ENCODE measurements at places on chromosomes 5 and 9.

- no peaks in the 10 kb centered on the region for H3K4me1 ChIP-seq
- H3K36me3 ChIP-seq, result no peaks in the 10 kb centered on the region
These were observed 125.3 kb downstream of the CDH18 start for GRCh38 chr5:19862711-19863110.

- H3K27me3 ChIP-seq, result no peaks in the 10 kb centered on the region
- no peaks in the 10 kb centered on the region for H3K36me3 ChIP-seq
- no peak overlapping the region for H3K27ac ChIP-seq
- no peak overlapping the region for H3K4me3 ChIP-seq
These were observed 300.8 kb downstream of the OSTF1 start for GRCh38 chr9:75389101-75389500.

DNA sequence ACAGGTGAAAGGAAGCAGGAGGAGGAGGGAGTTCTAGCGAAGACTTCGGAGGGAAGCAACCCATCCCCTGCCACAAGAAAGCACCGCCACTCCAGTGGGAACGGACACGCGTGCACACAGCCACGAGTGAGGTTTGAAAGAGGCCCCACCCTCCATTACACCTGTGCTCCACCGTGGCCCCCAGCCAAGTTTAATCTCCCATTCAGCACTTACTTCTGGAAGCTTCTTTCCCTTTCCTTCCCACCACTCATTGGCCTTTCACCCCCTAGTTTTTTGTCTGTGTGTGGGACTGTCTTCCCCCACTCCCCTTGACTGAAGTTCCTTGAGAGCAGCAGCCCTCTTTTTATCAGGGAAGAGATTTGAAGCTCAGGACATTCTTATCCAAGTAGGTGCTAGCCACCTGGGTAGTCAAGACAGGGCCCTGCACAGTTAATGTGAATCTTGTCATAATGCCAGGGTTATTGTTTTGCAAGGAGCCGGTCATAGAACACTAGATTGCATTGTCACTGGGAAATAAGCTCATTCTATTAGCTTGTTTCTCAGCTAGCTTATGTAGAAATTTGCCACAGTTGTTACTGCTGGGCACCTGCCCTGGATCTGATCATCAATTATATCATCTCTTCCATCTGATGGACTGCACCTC, 256.0 kb downstream of the DOCK8 start:
- no peaks in the 10 kb centered on the region for H3K27me3 ChIP-seq
- peak; percentile 53 for DNase-seq
- H3K27ac ChIP-seq, result peak overlapping the region; percentile 84
- H3K4me3 ChIP-seq, result peak overlapping the region; percentile 50

DNA sequence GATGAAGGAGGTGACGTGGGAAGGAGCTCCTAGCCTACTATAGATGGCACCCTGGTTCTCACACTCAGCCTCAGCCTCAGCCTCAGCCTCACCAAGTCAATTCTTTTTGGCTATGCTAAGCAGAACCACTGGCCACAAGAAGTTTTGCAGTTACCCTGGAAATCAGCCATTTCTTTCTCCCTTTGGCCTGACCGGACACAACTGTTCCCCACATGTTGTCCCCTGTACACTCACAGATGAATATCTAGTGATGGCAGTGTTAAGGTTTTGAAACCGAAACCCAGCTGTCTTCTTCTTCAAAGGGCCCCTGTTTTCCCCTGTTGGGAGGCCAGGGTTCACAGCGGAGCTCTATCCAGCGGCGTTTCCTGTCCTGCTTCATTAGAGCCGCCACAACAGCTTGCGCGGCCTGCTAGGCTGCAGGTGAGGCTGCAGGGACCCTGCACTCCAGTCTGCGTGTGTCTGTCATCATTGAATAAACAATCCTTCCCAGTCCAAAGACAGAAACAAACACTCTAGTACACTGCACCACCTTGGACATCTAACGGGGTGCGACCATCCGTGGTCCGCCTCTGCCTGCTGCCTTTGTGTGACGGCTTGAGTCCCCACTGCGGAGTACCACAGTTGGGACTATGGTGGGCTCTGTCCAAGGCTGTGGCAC, 250.5 kb downstream of the DENND1A start:
- no peaks in the 10 kb centered on the region for H3K27me3 ChIP-seq
- H3K4me3 ChIP-seq, result no peak overlapping the region
- peaks cover 15% of the 10 kb centered on the region for H3K4me1 ChIP-seq
- no peaks in the 10 kb centered on the region for H3K36me3 ChIP-seq

GRCh38 chr5:37002176-37002751, 125.7 kb downstream of the NIPBL start:
- no peaks in the 10 kb centered on the region for H3K27me3 ChIP-seq
- no peak overlapping the region for H3K4me3 ChIP-seq
- H3K27ac ChIP-seq, result no peak overlapping the region

DNA sequence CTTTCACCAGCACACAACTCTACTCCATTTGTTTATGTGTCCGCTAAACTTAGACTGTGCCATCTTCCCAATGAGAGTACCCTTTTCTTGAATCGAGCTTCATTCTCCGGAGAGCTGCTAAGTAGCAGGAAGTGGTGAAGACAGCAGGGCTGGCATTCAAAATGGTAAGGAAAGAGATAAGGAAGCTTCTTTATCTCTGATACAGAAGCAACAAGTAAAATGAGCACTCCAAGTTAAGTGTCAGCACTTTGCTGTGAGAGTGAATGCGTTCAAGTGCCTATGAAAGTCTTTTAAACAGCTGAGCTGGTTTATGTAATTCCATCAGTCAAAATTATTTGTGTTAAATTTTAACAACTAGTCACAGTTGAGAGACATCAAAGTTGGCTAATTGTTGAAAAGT, 386.8 kb upstream of the PTPRD start:
- no peaks in the 10 kb centered on the region for H3K4me1 ChIP-seq
- H3K27ac ChIP-seq, result no peak overlapping the region
- DNase-seq, result no peak
- H3K4me3 ChIP-seq, result no peak overlapping the region
- H3K36me3 ChIP-seq, result no peaks in the 10 kb centered on the region

DNA sequence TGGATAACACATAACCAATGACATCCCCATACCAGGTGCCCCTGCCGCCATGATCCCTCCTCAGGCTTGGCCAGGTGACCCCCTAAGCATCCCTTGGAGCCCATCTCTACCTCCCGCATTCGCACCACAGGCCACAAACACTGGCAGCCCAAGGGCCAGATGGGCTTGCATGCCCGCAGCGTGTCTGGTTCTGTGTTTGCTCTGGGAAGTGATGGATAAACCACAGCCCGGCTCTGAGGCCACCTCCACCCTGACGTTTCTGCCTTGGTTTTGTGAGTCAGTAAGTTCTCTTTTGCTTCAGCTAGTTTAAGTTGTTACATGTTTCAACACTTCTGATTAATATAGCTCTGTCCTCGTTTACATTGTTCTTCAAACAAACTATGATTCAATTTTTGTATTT, 172.4 kb upstream of the PHYKPL start:
- H3K27ac ChIP-seq, result no peak overlapping the region
- no peak for DNase-seq
- H3K4me3 ChIP-seq, result no peak overlapping the region

DNA sequence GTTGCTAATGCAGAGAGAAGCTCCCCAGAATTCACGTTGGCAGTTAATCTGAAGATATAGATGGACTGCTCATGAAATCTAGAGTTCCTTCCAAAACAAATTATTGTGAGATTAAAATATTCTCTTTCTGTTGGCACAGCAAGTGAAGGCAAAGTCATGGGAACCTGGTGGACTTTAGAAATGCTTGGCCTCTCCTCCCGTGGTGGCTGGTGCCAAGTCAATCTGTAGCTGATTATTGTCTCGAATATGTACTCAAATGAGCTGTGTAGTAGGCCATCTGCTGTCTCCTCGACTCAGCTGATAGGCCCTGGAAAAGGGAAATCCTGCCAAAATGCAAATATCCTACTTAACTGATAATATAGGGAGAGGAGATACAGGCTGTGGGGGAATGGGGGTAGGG, 69.3 kb downstream of the DAPK1 start:
- peaks cover 35% of the 10 kb centered on the region for H3K4me1 ChIP-seq
- no peak overlapping the region for H3K4me3 ChIP-seq
- H3K36me3 ChIP-seq, result no peaks in the 10 kb centered on the region

GRCh38 chr5:19498852-19499251, 489.1 kb downstream of the CDH18 start:
- no peak for DNase-seq
- H3K27ac ChIP-seq, result no peak overlapping the region
- no peaks in the 10 kb centered on the region for H3K27me3 ChIP-seq
- no peaks in the 10 kb centered on the region for H3K36me3 ChIP-seq

DNA sequence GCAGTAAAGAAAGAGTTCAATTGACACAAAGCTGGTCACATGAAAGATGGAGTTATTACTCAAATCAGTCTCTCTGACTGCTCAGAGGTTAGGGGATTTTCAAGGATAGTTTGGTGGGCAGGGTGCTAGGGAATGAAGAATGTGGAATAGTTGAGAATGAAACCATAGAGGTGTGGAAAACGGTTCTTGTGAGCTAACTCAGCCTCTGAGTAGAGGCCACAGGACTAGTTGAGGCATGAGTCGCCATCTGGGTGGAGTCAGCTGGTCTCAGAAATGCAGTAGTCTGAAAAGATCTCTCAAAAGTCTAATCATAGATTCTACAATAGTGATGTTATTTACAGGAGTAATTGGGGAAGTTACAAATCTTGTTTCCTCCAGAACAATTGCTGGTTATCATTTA, 178.9 kb upstream of the SPEF2 start:
- no peaks in the 10 kb centered on the region for H3K36me3 ChIP-seq
- H3K27me3 ChIP-seq, result no peaks in the 10 kb centered on the region
- H3K4me3 ChIP-seq, result no peak overlapping the region
- no peaks in the 10 kb centered on the region for H3K4me1 ChIP-seq
- no peak for DNase-seq
- H3K27ac ChIP-seq, result no peak overlapping the region

- H3K36me3 ChIP-seq, result no peaks in the 10 kb centered on the region
- no peak overlapping the region for H3K4me3 ChIP-seq
- DNase-seq, result no peak
- peaks cover 9% of the 10 kb centered on the region for H3K27me3 ChIP-seq
- peaks cover 10% of the 10 kb centered on the region for H3K4me1 ChIP-seq
- H3K27ac ChIP-seq, result peak overlapping the region; percentile 50
These were observed 31.4 kb upstream of the SPTLC1 start for GRCh38 chr9:92146610-92147009.

DNA sequence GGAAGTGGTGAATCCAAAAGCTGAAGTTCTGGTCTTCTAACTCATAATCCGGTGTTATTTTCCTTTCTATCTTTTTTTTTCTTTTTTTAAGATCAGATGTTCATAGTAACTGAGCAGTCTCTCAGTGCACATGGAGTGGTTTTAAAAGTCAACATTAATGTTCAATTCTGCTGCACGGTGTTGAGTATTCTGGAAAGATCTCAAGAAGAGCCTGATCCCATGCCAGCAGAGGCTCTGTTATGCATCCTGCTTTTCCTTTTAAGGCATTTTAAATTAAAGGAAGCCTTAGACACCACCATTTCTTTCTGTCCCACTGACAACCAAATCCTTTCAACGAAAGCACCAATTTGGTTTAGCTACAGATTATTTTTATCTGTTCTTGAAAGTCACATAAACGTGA, 33.4 kb downstream of the SEMA5A start:
- no peaks in the 10 kb centered on the region for H3K27me3 ChIP-seq
- H3K4me3 ChIP-seq, result no peak overlapping the region
- no peak overlapping the region for H3K27ac ChIP-seq
- H3K4me1 ChIP-seq, result no peaks in the 10 kb centered on the region
- DNase-seq, result no peak
- H3K36me3 ChIP-seq, result no peaks in the 10 kb centered on the region

- H3K27me3 ChIP-seq, result no peaks in the 10 kb centered on the region
- no peak overlapping the region for H3K4me3 ChIP-seq
- H3K4me1 ChIP-seq, result no peaks in the 10 kb centered on the region
- H3K27ac ChIP-seq, result no peak overlapping the region
- no peaks in the 10 kb centered on the region for H3K36me3 ChIP-seq
These were observed 36.1 kb downstream of the CFAP90 start for GRCh38 chr5:7814816-7815215.

DNA sequence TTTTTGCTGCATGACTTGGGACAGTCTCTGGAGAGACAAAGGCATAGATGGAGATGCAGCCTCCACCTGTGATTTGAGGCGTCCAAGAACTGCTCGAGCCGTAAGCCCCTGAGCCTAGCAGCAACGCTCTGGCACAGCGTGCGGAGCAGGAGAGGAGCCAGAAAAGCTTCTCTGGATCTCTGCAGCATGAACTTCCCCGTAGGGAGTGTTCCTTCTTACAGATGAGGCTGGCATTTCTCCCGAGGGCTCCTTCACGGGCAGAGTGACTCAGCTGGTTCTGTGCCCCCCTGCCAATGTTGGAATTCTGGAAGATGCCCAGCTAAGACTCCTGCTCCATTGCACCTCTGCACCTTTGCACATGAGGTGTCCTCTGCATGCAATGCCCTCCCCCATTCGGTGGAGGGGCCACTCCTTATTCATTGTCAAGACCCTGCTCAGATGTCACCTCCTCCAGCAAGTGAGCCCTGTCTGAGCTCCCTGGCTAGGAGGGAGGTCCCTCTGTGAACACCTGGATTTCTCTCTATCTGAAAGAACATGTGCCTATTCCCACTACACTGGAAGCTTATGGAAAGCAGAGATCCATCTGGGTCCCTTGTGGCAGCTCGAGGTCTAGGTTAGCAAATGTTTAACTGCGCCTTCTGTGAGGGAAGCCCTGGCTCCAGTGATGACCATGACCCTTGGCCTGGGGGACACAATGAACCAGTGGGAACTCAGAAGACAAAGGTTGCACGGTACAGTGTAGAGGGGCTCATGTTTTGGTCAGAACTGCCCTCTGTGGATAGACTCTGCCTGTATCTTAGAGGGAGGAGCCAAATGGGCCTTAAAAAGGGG, 39.6 kb downstream of the SH3PXD2B start:
- no peak overlapping the region for H3K4me3 ChIP-seq
- no peaks in the 10 kb centered on the region for H3K27me3 ChIP-seq
- peak overlapping the region; percentile 84 for H3K27ac ChIP-seq
- H3K4me1 ChIP-seq, result peaks cover 76% of the 10 kb centered on the region

GRCh38 chr9:113589890-113590289, 126.4 kb downstream of the RGS3 start:
- no peak overlapping the region for H3K4me3 ChIP-seq
- H3K4me1 ChIP-seq, result no peaks in the 10 kb centered on the region
- H3K27me3 ChIP-seq, result no peaks in the 10 kb centered on the region
- DNase-seq, result no peak
- no peak overlapping the region for H3K27ac ChIP-seq
- H3K36me3 ChIP-seq, result peaks cover 5% of the 10 kb centered on the region

GRCh38 chr9:109098960-109099308, 20.8 kb downstream of the TMEM245 start:
- no peaks in the 10 kb centered on the region for H3K36me3 ChIP-seq
- no peak for DNase-seq
- peak overlapping the region; percentile 56 for H3K27ac ChIP-seq

GRCh38 chr5:174073122-174073660, 27.7 kb downstream of the NSG2 start:
- H3K27me3 ChIP-seq, result no peaks in the 10 kb centered on the region
- no peak for DNase-seq
- H3K4me1 ChIP-seq, result no peaks in the 10 kb centered on the region
- H3K36me3 ChIP-seq, result no peaks in the 10 kb centered on the region

DNA sequence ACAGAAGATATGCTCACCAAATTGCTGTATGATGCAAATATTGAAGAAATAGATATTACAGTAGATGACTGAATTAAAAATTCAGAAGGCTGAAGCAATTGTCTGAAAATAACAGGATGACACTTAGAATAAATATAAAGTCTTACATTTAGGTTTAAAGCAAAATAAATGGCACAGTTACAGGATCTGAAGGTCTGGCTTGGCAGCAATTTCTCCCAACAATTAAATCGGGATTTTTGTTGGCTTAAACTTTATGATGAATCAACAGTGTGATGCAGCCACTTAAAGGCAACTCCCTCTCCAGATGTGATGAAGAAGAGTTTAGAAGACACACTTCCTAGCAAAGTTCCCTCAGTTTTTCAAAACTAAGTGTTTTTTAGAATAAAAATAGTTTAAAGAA, 80.5 kb downstream of the NREP start:
- H3K27me3 ChIP-seq, result no peaks in the 10 kb centered on the region
- H3K4me1 ChIP-seq, result peaks cover 12% of the 10 kb centered on the region
- no peak overlapping the region for H3K4me3 ChIP-seq
- no peak overlapping the region for H3K27ac ChIP-seq

All from transverse colon (tissue), 4 donors.